Mammary epithelial cell (primary cell): ENCODE measurements at places on chromosomes 3 and 15. TPM values are rescaled to one million over a fixed set of nuclear protein-coding genes. Genes with fewer than 3 reads are reported as not detected.

The C3orf85 gene
- not detected for total RNA-seq

The DNAH1 gene
- total RNA-seq: 1.5 and 2.1 TPM in 2 replicates

The FBXO40 gene
- total RNA-seq: not detected

The ADAMTS9 gene
- 3.7 and 7.5 TPM in 2 replicates for total RNA-seq

The MITF gene
- 8.3 and 10.9 TPM in 2 replicates for total RNA-seq

The ANKRD34C gene
- not detected for total RNA-seq

The STAB1 gene
- 0.29 TPM in 1 of 2 replicates, not detected in the other for total RNA-seq

The RGMA gene
- 0.83 TPM for total RNA-seq

The NEK10 gene
- 2.7 TPM for total RNA-seq

The TM4SF4 gene
- total RNA-seq: not detected

The MNS1 gene
- under 0.01 TPM for total RNA-seq

The SENP2 gene
- 27.5 TPM for total RNA-seq

The CEMIP gene
- 1.3 TPM for total RNA-seq

The KLHL6 gene
- total RNA-seq: 0.67 TPM

The CXCR6 gene
- total RNA-seq: not detected

The CCDC191 gene
- total RNA-seq: 4.0 TPM

The SYNPR gene
- total RNA-seq: not detected in 2 replicates

The ZPLD1 gene
- total RNA-seq: 3.8 and 11.3 TPM in 2 replicates

The POLQ gene
- total RNA-seq: 3.4 and 8.4 TPM in 2 replicates

The CD80 gene
- not detected for total RNA-seq

The NTRK3 gene
- not detected in 2 replicates for total RNA-seq

The GRIP2 gene
- 0.43 TPM in 1 of 2 replicates, not detected in the other for total RNA-seq

The CTNNB1 gene
- 398 and 543 TPM in 2 replicates for total RNA-seq

The SCN11A gene
- not detected in 2 replicates for total RNA-seq

The SERPINI2 gene
- total RNA-seq: not detected in 2 replicates

The SHC4 gene
- total RNA-seq: 23.8 TPM

The ERICH6 gene
- not detected in 2 replicates for total RNA-seq

The SLCO3A1 gene
- total RNA-seq: 9.5 TPM

The FOXB1 gene
- not detected in 2 replicates for total RNA-seq

The BCL2A1 gene
- 0.78 TPM in 1 of 2 replicates, not detected in the other for total RNA-seq

The BOC gene
- total RNA-seq: 15.0 and 18.5 TPM in 2 replicates

The ZMAT3 gene
- 56.2 TPM for total RNA-seq

The ANKRD63 gene
- not detected in 2 replicates for total RNA-seq

The AP3B2 gene
- total RNA-seq: 12.3 TPM

The GPR149 gene
- total RNA-seq: not detected

The CCR8 gene
- not detected for total RNA-seq

The TMA7 gene
- total RNA-seq: 80.5 TPM

The GOLGA6L4 gene
- 3.1 and 4.1 TPM in 2 replicates for total RNA-seq

The ALDH1A3 gene
- total RNA-seq: 228 and 347 TPM in 2 replicates

The RFC4 gene
- total RNA-seq: 12.3 TPM

The C2CD4A gene
- total RNA-seq: not detected in 2 replicates

The ROBO2 gene
- total RNA-seq: not detected in 2 replicates

The MED12L gene
- total RNA-seq: 0.33 TPM

The NMNAT3 gene
- 3.2 TPM for total RNA-seq

The SEC22A gene
- 22.7 and 23.2 TPM in 2 replicates for total RNA-seq

The SMCO1 gene
- not detected for total RNA-seq

The PPIB gene
- total RNA-seq: 360 TPM

The KLHL40 gene
- total RNA-seq: not detected in 2 replicates

The HGD gene
- total RNA-seq: 0.50 TPM

The LYZL4 gene
- not detected for total RNA-seq

The TRA2B gene
- total RNA-seq: 138 and 151 TPM in 2 replicates

The MAGEL2 gene
- not detected in 2 replicates for total RNA-seq
